Thyroid gland (tissue), 4 donors: ENCODE measurements at places on chromosomes 2 and 18.
A peak's percentile ranks its signal among the peaks of the same experiment; 100 is the strongest.

DNA sequence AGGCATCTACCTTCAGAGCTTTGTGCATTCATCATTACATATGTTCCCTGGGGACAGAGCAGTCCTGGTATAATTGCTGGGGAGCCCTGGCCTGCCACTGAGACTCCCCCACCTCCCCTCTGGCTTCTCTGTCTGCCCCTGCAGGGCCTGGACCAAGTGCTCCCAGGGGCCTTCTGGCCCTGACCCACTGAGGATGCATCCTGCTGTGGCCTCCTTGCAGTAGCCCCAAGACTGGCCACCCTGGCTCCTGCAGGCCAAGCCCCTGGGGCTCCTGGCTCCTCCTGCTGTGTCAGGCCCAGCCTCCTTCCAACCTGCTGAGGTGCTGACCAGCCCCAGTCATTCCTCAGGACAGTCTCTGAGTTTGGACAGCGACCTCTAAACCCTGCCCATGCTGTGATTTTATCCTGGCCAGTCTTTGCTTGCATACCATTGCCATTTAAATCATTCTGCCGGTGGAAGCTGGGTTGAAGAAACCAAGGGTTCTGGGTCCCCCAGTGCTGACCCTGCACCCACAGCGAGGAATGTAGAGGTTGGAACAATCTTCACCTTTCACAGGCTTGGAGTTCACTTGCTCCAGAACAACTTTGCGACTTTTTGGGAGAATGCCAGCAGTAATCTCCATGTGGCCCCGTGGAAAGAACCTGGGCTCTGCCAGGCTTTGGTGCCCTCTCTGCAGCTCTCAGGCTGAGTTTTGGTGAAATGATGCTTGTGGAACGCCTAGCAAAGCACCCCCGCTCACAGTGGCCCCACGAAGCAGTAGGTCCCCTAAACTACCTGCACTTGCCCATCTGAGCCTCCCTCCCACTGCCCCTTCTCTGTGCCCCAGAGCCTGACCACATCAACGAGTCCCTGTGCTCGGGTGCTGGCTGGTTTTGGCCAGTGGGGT, 167.3 kb upstream of the GLI2 start:
- peak; percentile 59 for DNase-seq

DNA sequence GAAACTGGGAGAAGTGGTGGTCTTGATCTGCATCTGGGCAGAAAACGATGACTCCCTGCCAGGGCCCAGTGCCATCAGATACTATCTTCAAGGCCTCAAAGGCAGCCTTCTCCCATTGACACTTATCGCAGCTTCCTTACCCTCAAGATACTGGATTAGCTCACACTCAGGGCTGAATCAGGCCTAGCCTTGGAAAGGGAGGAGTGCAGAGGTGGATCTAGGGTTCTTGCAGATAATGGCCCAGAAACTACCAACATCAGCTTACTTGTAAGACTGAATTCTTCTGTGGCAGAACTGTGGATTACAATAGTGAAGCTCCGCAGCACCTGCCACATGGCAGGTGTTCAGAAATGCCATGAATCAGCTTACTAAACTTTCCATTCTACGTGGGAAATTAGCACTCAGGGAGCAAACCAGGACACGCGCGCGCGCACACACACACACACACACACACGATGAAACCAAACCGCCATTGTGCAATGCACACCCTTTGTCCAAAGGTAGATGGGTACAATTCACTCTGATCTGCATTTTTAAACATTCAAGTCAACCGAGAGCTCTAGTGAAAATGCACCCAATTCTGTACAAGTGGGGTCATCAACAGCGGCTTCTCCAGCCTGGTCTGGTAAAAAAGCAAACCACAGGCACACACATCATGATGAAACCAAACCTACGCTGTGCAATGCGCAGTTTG, 26.3 kb upstream of the TMEM182 start:
- no peak for DNase-seq

GRCh38 chr18:6734726-6735430, 5.4 kb downstream of the ARHGAP28 start:
- no peak for DNase-seq

- DNase-seq: no peak
Measured at GRCh38 chr18:78892177-78892576, 87.4 kb upstream of the SALL3 start.

- DNase-seq: no peak
Measured at GRCh38 chr2:104415284-104415683, 438.6 kb upstream of the POU3F3 start.
